CD4-positive, CD25-positive, alpha-beta regulatory T cell (primary cell): ENCODE measurements at places on chromosomes 7 and 10.

- DNase-seq = no peak
Measured at GRCh38 chr7:28908775-28909174, 49.4 kb downstream of the TRIL start.

DNA sequence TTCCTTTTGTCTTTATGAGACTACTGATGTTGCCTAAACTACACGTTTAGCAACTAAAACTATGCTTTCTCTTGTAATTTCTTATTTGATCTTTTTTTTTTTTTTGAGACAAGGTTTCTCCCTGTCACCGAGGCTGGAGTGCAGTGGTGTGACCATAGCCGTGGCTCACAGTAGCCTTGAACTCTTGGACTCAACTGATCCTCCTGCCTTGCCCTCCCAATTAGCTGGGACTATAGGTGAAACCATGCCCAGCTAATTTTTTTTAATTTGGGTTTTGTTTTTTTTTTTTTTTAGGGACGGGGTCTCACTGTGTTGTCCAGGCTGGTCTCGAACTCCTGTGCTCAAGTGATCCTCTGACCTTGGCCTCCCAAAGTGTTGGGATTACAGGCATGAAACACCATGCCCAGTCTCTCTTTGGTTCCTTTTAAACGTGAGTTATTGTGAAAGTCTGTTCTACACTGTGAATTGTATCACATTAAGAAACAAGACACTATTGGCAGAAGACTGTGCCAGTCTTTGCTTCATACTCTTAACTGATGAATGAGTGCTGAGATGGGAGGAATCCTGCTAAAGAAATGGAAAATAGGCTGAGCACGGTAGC is 6.4 kb downstream of the TMEM248 start:
- DNase-seq = no peak

GRCh38 chr7:22811746-22812280 is 10.8 kb downstream of the TOMM7 start:
- DNase-seq = no peak

GRCh38 chr7:155001756-155002410 is 1.0 kb downstream of the PAXIP1 start:
- peak; percentile 5 for DNase-seq

GRCh38 chr10:75058161-75058560 is 53.3 kb upstream of the SAMD8 start:
- DNase-seq = no peak

- DNase-seq = no peak
Measured at GRCh38 chr10:33129141-33129995, 171.3 kb upstream of the ITGB1 start.

DNA sequence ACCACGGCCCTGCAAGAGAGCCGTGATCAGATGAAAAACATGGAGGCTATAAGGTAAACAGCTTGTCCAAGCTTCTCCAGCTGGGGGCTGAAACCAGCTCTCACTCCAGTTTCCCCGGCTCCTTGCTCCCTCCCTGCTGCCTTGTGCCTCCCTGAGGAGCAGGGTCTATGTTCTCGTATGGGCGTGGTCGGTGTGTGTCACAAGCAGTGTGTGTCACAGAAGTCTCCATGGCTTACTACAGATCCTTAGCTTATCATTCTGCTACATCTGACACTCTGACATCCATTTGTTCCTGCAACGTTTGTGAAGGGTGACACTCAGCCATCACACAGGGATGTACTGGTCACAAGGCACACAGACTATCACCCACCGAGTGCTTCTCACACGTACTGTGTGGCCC is 54.6 kb downstream of the CSGALNACT2 start:
- DNase-seq = no peak

DNA sequence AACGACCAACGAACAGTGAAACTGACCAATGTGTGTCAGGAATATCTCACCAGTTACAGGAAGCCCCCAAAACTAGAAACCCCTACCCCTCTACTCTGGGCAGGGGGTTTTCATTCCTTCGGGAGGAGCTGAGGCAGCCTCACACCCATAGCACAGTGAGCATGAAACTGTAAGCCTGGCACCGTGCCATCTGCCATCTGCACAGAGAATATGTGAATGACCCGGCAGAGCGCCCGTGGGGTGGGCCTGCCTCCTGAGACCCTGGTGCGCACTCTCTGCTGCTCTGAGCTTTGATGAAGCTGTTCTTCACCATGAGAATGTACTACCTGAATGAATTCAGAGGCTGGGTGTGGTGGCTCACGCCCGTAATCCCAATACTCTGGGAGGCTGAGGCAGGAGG is 27.1 kb downstream of the DAGLB start:
- no peak for DNase-seq

GRCh38 chr10:124325633-124325914 is 93.1 kb downstream of the OAT start:
- no peak for DNase-seq

GRCh38 chr10:131081786-131082185 is 229.7 kb downstream of the TCERG1L start:
- no peak for DNase-seq

GRCh38 chr10:988667-989545 is 672 bp downstream of the GTPBP4 start:
- DNase-seq = no peak

GRCh38 chr7:76011442-76011861 is 17.1 kb upstream of the TMEM120A start:
- DNase-seq = no peak

DNA sequence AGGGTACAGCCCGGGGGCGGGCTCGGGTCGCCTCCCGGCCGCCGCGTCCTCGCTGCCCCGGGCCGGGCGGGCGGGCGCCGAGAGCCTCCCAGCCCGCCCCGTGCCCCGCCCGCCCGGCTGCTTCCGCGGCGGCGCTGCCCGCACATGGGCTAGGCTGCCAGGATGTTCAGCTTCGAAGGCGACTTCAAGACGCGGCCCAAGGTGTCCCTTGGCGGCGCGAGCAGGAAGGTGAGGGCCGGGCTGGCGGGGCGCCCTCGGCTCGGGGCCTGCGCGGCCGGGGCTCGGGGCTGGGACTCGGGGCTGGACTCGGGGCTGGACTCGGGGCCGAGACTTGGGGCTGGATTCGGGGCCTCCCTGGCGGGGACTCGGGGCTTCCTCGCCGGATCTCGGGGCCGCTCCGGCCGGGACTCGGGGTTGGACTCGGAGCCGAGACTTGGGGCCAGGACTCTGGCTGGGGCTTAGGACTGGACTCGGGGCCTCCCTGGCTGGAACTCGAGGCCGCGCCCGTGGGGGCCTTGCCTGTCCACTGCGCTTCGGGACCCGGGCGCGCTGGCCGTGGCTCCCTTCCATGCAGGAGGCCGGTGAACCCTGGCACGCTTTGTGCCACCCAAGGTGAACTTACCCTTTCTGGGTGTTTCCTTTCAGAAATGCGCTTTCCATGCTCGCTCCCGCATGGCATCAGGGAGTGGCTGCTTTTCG is 534 bp downstream of the UBE3C start:
- no peak for DNase-seq

GRCh38 chr7:1873421-1873820 is 203.3 kb downstream of the ELFN1 start:
- DNase-seq = no peak
